ENCODE measurements at places on chromosomes 1 and 21.
A peak's percentile ranks its signal among the peaks of the same experiment; 100 is the strongest.

GRCh38 chr1:231058416-231059109 lies 18.5 kb upstream of the FAM89A start:
- no peak for DNase-seq

- peak; percentile 74 for DNase-seq
Observed at GRCh38 chr1:183609313-183609712, 19.1 kb upstream of the NCF2 start.

- no peak for DNase-seq
Observed at GRCh38 chr21:45505416-45506021, 36.7 kb downstream of the SLC19A1 start.

- DNase-seq, result no peak
Observed at GRCh38 chr1:14956579-14957195, 196.9 kb upstream of the TMEM51 start.

DNA sequence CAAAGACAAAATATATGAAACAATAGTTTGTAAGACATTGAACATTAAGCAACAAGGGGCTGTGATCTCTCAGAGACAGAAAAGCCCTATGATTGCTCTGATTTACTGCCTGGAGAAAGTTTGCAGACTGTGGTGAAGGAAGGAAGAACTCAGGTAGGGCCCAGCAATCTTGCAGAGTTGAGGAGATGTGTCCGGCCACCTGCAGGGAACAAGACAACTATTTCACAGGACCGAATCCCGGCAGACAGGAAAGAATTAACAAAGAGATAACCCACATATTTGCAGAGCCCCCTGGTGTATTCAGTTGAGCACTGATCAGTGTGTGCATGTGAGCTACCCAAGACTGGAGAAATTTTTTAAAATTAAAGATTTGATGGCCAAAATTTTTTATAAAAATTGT lies 58.3 kb upstream of the FMN2 start:
- DNase-seq, result no peak

DNA sequence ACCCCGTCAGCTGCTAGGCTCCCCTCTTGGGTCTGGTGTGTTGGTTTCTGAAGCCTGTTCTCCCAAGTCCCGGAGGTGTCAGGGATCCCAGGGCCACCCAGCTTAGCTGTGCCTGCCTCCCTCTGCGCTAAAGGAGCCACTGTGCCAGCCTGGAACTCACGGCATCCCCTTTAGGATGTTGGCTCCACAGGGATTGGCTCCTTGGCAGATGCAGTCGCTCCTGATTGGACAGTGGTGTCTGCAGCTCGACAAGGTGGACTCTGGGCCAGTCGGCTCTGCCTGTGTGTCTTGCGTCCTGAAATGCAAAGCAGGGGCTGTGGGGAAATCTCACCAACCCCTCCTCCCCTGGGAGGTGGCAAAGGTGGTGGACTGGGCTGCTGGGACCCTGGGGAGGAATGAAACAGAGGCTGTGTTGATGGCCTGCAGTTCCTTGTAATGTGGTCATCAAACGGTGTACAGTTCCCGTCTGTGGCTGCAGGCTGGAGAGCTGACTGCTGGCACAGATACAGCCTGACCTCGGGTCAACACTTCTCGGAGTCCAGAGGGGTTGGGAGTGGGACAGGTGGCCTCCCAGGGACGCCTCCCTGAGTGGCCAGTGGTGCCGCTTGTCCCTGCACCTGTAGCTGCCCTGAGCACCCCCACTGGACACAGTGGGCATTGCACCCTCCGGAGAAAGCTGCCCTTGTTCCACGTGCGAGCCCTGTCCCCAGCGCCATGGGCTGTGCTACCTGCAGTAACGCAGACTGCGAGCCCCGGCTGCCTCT lies 11.5 kb upstream of the KCNAB2 start:
- no peak for DNase-seq

DNA sequence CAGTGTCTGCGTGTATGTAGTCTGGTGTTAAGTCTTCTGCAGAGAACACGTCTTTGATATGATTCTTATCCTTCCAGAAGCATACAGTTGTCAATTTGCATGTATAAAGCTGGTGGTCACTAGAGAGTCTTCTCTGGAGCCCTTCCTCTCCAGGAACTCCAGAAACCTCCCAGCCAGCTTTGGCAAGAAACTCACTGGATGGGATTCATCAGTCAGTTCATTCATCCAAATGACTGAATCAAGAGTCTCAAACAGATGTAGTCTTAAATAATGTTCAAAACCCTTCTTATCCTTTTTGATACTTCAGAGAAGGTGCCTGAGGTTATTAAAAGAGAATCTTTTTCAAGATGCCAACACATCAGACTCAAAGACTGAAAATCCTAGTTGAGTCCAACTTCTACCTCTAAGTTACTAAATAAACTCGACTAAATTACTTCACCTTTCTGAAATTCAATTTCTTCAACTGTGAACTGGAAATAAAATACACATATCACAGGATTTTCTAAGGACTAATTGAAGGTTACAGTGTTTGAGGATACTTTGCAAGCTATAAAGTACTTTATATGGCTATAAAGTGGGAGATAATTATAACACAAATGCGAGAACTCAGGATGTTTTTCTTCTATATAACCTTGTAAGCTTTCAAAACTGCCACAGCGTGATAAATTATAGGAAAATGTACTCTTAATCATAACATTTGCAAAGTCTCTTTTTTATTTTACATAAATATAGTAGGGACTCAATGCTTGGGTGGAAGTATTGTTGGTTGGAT lies 252.4 kb downstream of the FGGY start:
- DNase-seq, result no peak

GRCh38 chr1:2504949-2505272 lies 21.5 kb downstream of the PANK4 start:
- DNase-seq, result no peak

GRCh38 chr1:165257969-165258459 lies 98.5 kb downstream of the LMX1A start:
- peak; percentile 50 for DNase-seq

- DNase-seq, result no peak
Observed at GRCh38 chr21:16034446-16035190, 304.8 kb downstream of the USP25 start.

GRCh38 chr1:200028586-200029034 lies 1.1 kb downstream of the NR5A2 start:
- DNase-seq, result no peak

Measured in HT1080 (cell line).